IPS DF 19.7 (cell line): ENCODE measurements at places on chromosomes 6 and 20.
A peak's percentile ranks its signal among the peaks of the same experiment; 100 is the strongest.

GRCh38 chr6:8557014-8557748, 121.8 kb upstream of the SLC35B3 start:
- no peak for DNase-seq

- DNase-seq = no peak
Measured at GRCh38 chr6:84804720-84805119, 40.3 kb upstream of the TBX18 start.

- DNase-seq = no peak
Measured at GRCh38 chr6:45786355-45786781, 229.3 kb downstream of the CLIC5 start.

GRCh38 chr6:115544765-115545671, 515.7 kb downstream of the FRK start:
- DNase-seq = peak; percentile 75

DNA sequence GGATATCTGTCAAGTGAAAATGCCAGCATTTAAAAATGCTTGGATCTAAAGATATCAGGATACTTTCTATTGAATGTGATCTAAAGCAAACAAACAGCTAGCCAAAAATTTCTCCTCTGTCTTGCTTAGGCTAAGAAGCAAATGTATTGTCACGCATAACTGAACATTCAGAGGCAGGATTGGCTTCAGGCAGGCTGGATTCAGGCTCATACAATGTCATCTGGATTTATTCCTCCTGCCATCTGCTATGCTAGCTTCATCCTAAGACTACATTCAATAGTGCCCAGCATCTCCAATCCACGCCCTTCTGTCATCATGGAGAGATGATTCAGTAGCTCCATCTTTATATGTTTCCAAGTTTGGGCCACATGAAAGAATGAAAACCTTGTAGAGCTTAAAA, 27.1 kb downstream of the PFDN4 start:
- DNase-seq = no peak

DNA sequence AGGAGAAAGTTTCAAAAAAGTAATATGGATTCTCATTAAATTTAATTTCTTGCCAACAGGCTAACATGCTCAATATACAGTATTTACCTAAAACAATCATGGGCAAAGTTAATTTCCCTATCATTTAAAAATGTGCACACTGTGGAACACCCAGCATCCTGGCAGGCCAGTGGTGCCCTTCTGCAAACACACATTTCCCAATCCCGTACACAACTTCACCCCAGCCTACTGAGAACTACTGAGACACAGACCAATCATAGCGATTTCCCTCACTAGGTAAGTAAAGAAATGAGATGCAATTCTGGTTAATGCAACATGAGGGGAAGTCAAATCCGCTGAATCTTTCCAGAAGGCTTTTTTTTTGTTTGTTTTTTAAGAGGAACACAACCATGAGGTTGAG, 7.6 kb downstream of the USP45 start:
- no peak for DNase-seq

- DNase-seq = no peak
Measured at GRCh38 chr6:168221000-168221399, 98.6 kb downstream of the DACT2 start.

GRCh38 chr20:58256842-58257241, 28.4 kb upstream of the ANKRD60 start:
- no peak for DNase-seq

DNA sequence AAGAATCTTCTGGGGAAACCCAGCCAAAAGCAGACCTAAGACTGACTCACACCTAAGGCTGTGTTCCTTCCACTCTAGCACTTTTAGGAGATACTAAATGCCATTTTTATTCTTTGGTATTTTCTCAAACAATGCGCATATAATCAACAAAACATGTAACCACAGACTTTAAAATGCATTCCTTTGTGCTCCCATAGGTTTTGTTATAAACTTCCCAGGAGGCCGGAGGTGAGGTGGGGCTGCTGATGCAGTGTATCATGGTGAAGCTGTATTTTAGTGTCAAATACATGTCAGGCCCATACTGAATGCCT, 155.2 kb downstream of the BTBD3 start:
- no peak for DNase-seq

GRCh38 chr6:143937668-143937970, 70.4 kb downstream of the PLAGL1 start:
- no peak for DNase-seq

- DNase-seq = no peak
Measured at GRCh38 chr20:32749914-32750637, 6.8 kb upstream of the COMMD7 start.

GRCh38 chr6:35497571-35498421, 917 bp upstream of the TEAD3 start:
- DNase-seq = no peak
